Endodermal cell (in vitro differentiated cells): ENCODE measurements at places on chromosomes 6 and 20. TPM values are rescaled to one million over a fixed set of nuclear protein-coding genes. Genes with fewer than 3 reads are reported as not detected.

DNA sequence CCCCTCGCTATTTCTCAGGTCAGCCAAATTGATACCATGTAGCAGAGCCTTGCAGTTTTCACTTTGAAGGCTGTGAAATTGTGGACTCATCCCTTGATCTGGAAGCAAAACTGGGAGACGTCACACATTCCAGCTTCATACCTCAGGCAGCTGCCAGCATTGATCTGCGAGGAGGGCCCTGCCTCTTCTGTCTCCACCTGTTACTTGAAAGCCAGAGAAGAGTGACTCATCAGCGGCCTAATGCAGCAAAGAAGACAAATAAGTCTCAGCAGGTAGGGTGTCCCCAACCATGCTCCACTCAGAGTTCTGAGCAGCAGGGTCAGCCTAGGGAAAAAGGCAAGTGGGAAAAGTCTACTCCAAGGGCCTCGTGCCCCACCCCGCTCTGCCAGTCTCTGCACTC lies 69.4 kb upstream of the BMP2 start:
- peak; percentile 91 for DNase-seq

- DNase-seq, result no peak
Observed at GRCh38 chr20:17992847-17993513, 24.2 kb downstream of the MGME1 start.

TEAD3 gene
- total RNA-seq, result 27.9 to 36.4 TPM (median 29.2 TPM) in 3 replicates

GRCh38 chr20:25867776-25868649 lies 171.4 kb upstream of the ZNF337 start:
- peak; percentile 88 for DNase-seq

NKX2-4 gene
- total RNA-seq, result not detected in 2 replicates

DNA sequence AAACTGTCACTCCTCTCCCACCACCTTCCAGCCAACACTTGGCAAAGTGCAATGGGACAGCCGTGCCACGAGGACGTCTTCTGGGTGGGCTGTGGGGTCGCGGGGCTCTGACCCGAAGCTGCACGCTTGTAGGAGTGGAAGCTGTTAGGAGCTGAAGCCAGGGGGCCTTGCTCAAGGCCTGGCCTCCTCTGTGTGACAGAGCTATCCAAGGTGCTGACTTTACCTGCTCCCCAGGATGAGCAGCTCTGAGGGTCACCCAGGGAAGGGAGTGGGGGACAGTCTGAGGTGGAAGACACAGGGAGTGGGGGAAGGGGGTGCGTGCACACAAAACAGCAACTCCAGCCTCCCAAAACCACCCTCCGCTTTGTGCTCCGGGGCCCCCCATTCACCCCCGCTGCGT lies 17.5 kb upstream of the CHRNA4 start:
- peak; percentile 79 for DNase-seq

DNA sequence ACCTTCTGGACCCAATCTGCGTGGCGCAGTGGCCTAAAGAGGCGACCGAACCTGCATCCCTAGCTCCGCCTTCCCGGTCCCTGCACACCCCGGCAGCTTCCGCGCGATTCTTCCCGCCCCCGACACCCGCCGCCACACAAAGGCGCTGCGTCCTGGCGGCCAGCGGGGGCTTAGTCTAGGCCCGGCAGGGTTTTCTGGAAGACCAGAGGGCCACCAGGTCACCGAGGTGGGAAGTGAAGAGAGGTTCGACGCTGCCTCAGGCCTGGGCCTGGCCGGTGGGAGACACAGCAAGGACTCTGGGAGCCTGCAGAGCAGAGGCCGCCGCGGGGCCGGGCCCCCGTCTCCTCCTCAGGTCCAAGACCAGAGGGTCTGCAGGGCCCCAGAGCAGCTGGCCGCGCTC lies 154.9 kb downstream of the OR2B2 start:
- peak; percentile 89 for DNase-seq

- DNase-seq, result peak; percentile 86
Observed at GRCh38 chr6:5422321-5422915, 161.1 kb downstream of the FARS2 start.

- DNase-seq, result no peak
Observed at GRCh38 chr6:52876056-52876787, 33.3 kb downstream of the GSTA3 start.

DNA sequence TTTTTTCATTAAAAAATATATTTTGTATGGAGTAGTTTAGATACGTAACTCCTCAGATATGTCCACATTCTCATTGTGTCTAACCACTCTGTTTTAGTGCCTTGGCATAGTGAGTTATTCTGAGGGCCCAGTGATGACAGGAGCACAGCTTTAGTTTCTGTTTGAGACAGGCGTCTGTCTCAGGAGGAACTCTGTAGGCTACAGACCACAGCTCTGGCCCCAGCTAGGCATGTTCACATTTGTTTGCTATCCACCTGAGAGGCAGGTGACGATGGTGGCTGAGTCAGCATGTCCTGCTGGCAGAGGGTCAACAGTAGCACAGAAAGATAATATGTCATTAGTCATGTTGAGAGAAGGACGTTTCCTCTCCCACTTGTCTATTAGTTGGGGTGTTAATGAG lies 16.3 kb downstream of the LRRC1 start:
- DNase-seq, result peak; percentile 95

DNA sequence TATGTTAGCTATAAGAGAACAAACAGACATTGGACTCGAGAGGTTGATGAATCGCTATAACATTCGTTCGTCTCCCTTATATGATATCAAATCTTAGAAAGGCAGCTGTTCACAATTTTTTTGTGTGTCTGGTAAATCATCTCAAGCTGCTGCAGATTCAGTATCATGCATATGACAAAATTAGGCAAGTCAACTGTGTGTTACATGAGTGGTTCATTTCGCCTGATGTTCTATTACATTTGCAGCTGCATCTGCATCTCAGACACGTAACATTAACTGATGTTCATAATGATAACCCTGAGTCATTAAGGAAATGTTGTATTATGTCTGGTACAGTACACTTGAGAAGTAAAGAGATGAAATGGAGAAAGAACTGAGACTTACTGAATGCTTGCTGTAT lies 92.1 kb downstream of the NKAIN2 start:
- no peak for DNase-seq

DNA sequence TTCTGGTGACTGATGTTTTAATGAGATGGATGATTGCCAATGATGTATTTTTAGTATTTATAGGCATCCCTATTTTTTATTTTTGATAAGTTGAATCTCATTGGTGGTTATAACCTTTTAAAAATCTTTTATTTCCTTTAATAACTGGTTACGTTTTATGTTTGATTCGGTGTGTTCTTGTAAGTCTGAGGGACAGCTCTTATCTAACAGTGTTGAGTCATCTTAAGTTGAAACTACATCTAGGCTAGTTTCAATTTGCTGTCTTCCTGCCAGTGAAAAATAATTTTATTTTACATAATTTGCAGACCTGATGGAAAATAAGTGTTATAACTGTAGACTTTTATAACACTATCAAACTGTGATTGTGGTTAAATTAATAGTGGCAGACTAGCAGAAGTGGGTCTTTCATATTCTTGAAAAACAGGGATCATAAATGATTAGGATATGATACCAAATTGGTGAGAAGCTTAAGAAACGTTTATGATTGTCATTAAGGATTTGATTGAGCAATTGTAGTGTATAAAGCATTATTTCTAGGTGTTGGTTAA lies 4.6 kb downstream of the AFDN start:
- no peak for DNase-seq

DNA sequence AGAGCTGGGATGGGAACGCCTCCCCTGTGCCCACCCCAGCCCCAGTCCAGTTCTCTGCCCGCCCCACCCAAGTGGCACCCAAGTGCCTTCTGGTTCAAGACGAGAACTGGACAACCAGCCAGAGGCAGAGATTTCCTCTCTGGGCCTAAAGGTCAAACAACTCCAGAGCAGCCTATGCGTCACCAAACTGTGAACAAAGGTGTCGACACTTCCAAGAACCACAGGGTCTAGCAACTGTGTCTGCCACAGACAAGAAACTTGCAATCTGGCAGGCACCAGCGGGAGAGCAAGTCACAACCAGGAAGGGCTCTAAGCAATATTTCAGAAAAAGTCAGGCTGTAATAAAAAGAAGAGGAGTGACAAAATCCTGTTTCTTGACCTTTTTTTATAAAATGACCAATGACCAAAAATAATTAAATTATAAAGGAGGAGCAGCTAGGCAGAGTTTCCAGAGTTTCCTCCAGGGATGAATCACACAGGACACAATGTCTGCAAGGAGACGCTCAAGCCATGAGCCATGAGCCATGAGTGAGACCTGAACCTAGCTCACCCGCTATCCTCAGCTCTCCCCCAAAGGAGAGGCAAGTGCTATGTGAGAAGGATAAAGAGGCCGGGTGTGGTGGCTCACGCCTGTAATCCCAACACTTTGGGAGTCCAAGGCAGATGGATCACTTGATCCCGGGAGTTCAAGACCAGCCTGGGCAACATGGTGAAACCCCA lies 11.1 kb downstream of the EDEM2 start:
- no peak for DNase-seq

PET117 gene
- 32.8 to 44.4 TPM (median 43.1 TPM) in 3 replicates for total RNA-seq

TMEM170B gene
- 5.3 to 6.6 TPM (median 5.7 TPM) in 3 replicates for total RNA-seq

GRCh38 chr20:9686866-9687265 lies 152.0 kb downstream of the PAK5 start:
- peak; percentile 76 for DNase-seq

DNA sequence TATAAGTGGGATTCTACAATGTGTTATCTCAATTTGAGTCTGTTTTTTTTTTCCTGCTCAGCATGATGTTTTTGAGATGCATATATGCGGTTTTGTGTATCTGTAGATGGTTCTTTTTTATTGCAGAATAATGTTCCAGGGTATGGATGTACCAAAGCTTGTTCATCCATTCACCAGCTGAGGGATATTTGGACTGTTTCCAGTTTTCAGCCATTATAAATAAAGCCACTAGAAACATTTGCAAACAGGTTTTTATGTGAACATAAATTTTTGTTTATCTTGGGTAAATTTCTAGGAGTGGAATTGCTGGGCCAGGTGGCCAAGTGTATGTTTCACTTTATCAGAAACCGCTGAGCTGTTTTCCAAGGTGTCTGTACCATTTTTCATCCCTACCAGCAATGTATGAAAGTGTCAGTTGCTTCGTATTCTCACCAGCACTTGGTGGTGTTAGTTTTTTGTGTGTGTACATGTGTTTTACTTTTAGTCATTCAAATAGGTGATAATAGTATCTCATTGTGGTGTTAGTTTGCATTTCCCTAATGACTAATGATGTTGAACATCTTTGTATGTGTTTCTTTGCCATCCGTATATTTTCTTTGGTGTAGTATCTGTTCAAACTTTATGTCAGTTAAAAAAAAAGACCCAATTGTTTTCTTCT lies 124.2 kb downstream of the CEBPB start:
- DNase-seq, result no peak

- no peak for DNase-seq
Observed at GRCh38 chr20:17823409-17824144, 123.8 kb downstream of the BANF2 start.

DNA sequence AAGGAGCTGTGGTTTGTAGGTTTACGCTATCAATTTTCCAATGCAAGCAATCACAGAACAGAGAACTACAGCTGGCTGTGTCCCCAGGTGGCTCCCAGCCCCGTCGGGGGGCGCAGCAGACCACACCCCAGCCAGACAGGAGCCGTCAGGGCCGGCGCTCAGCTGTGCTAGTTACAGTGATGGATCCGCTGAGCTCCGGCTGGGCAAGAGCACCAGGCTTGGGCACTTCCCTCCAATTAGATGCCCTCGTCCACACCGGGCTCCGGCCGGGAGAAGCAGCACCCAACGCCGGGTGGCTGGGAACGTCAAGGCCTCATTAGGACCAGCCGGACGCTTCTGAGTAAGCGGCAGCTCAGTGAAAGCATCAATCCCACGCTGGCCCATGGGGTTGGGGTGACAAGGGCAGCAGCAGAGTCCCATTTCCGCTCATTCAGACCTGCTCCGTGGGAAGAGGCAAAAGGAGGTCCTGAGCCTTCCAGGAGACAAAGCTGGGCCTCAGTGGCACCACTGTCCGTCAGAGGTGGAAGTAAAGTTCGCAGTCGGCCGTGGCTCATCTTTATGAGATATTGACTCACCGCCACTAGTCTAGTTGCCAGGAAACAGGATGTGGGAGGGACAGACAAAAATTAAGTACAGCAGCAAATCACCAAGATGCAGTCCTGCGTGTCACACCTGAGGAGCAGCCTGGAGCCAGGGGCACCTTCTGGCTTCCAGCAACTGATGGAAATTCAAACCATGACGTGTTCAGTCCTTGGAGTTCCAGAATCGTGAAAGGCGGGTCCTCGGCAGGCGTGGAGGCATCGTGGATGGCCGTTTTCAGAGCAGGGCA lies 164.1 kb downstream of the TAF4 start:
- no peak for DNase-seq

DNA sequence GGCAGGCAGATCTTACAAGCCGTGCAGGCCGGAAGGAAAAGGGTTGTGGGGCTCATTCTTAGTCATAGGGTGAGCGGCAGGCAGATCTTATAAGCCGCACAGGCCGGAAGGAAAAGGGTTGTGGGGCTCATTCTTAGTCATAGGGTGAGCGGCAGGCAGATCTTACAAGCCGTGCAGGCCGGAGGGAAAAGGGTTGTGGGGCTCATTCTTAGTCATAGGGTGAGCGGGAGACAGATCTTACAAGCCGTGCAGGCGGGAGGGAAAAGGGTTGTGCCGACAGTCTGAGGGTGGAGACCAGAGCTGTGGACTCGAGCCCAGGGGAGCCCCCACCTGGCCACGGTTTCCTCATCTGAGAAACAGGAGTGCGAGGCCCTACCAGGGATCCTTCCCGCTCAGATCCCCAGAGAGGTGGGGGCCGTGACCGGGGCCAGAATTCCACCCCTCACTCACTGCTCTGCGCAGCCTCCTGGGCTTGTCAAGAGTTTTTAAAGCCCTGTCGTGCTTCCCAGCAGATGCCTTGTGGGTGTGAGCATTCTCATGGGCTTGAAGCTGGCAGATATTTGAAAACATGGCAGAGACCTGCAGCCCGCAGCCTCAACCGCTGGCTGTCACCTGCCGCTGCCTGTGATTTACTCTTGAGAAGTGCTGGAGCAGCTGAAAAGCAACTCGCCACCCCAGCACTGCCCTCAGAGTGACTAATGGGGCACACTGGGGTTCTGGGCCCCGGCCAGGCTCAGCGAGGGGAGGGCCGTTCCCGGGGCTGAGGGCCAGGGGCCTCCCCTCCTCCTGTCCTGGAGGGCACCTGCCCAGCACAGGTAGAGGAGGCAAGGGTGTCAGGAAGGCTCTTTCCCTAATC lies 31.9 kb downstream of the NTSR1 start:
- DNase-seq, result no peak

DNA sequence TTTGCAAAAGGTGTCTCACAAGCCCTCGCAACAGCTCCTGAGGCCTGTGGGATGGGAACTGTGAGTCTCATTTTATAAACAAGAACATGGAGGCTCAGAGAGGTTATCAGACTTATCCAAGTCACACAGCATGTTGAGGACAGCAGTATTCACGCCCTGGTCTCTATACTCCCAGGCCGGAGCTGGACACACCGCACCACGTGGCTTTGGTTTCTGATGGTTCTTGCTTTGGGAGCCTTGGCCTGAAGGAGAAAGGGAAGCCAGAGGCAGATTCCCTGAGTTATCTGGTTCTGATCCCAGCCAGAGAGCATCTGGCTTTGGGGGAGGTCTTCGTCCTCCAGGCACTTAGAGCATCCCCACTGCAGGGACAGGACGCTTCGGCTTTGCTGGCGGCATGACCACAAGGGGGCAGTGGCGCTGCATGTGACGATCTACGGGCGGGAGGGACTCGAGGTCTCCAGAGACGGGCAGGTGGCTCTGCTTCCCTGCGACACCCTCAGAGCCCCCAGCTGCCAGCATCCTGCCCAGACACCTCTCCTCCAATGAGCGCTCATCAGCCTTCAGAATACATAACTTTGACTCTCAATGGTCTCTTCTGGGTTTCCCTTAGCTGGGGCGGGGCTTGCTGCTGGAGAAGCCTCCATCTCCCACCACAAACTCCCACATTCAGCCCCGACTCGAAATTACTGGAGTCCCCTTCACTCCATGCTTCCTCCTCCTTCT lies 51.4 kb upstream of the SAYSD1 start:
- DNase-seq, result peak; percentile 98
